ENCODE measurements at places on chromosomes 3 and 15. TPM values are rescaled to one million over a fixed set of nuclear protein-coding genes. Genes with fewer than 3 reads are reported as not detected.

Gene VEPH1
- total RNA-seq = 98.0 TPM

Gene ZPLD1
- total RNA-seq = 0.28 TPM

Gene MYEF2
- 0.71 TPM for total RNA-seq

Gene ILDR1
- total RNA-seq = not detected

Gene FANCD2OS
- not detected for total RNA-seq

Gene FOXB1
- total RNA-seq = not detected

Gene PRR20G
- not detected for total RNA-seq

Gene MANF
- 120 TPM for total RNA-seq

Gene COLQ
- total RNA-seq = 0.46 TPM

Gene CHRFAM7A
- 0.14 TPM for total RNA-seq

Gene DNAH12
- under 0.01 TPM for total RNA-seq

Gene C3orf70
- 0.14 TPM for total RNA-seq

Gene CAND2
- 3.1 TPM for total RNA-seq

Gene B3GALNT1
- 10.6 TPM for total RNA-seq

Gene ZBTB20
- total RNA-seq = 12.6 TPM

Gene CRABP1
- not detected for total RNA-seq

Gene WDR93
- under 0.01 TPM for total RNA-seq

Gene LRRC2
- 6.0 TPM for total RNA-seq
